ENCODE measurements at places on chromosomes 5 and 9.

GRCh38 chr5:152151940-152152339, 227.3 kb upstream of the GLRA1 start:
- DNase-seq: no peak

GRCh38 chr5:165127941-165128340, 1622.5 kb downstream of the MAT2B start:
- DNase-seq: no peak

GRCh38 chr5:39189292-39189955, 29.9 kb downstream of the FYB1 start:
- no peak for DNase-seq

DNA sequence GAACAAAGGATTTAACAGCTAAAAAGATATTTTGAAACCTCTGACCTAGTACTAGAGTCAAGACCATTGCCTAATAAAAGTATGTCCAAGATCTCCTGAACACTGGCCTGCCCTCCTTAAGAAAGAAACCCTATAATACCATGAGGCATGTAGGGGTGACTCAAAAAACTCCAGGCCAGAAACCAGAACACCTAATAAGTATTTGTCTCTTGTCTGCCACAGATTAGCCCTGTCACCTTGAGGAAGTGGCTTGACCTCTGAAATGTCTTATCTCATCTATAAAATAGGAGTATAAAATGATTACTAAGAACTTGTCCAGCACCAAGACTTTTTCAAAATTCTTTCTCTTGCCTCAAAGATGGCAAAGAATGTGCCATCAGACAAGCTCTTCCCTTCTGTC, 125.5 kb upstream of the RASGRF2 start:
- DNase-seq: no peak

- no peak for DNase-seq
These were observed 454.4 kb downstream of the NR2F1-AS1 start for GRCh38 chr5:93126634-93127033.

DNA sequence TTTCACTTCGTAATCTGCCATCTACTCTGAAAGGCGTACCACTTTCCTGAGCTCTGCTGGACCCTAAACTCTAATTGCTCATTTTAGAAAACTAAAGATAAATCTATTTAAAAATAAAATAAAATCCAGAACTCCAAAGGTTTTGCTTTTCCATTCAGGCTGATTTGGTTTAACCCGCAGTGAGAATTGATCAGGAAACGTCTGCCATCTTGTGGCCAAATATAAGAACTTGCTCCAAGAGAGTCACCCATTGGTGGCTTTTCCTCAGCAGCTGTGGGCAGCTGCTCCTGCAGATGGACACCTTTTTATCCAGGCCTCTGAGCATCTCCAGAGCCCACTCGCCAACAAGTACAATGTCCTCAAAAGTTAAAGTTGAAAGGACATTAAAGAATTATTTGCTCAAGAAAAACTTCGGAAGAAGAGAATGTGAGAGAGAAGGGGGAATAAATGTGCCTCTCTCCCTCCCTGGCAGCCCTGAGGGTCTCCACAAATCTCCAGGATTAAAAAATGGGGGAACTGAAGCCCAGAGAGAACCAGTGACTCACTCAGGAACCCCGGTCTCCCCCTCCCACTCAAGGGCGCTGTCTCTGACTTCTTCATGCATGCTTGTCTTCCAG, 4.1 kb downstream of the SAXO1 start:
- peak; percentile 24 for DNase-seq

DNA sequence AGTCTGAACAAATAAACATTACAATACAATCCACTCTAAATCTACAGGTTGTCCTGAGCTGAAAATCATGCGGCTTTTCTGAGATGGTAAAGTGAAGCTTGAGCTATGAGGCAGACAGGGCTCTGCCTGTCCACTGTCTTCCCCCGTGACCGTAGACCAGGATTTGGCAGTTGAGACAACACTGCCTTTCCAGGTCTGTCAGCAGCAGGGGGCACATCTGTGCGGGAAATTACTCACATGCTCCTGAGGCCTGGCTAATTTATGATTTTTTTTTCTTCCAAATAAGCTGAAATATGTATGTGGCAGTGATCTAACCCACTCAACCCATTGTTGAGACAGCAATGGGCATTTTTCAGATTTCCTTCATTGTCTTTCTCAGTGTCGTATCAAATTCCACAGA, 307.9 kb downstream of the FBXL7 start:
- DNase-seq: no peak

DNA sequence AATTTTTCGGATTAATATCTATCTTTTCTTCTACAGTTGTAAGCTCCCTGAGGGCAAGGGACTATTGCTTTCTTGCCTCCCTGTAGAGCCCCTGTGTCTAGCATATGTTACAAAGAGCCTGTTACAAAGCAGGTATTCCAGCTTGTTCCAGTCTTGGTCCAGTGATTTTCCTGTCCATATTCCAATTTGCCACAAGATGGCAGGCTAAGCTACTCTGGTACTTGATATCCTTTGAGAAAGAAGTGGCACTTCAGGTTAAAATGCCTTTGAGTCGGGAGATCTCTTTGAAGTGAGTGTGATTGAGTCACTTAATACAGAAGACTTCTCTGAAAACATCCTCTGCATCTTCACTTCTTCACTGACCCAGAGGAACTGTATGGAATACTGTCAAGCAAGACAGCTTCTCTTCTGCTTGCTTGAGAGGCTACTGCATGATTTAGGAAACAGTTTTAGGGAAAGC, 24.5 kb downstream of the CAVIN4 start:
- no peak for DNase-seq

All from activated naive CD8-positive, alpha-beta T cell treated with anti-CD3 and anti-CD28 coated beads for 36 hours (primary cell).